ENCODE measurements at places on chromosomes 2 and 18.

GRCh38 chr2:166792808-166793207 lies 95.5 kb upstream of the XIRP2 start:
- no peak for DNase-seq

DNA sequence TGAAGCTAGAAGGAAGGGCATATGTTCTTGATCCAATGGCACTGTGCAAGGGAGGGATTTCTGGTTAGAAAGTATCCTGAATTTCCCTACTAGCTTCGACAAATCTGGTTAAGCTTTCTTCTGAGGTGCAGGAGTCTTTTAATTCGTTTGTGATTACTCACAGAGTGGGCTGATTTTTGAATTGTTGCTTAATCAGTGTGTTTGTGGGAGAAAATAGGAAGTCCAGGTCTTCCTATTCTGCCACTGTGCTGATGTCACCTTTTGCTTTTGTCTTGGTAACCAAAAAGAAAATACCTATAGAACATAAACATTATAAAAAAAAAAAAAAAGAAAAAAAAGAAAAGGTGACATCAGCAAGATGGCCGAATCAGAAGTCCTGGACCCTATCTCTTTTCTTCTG lies 1008.6 kb downstream of the TSN start:
- no peak for DNase-seq

GRCh38 chr2:8437949-8438400 lies 243.9 kb upstream of the ID2 start:
- no peak for DNase-seq

DNA sequence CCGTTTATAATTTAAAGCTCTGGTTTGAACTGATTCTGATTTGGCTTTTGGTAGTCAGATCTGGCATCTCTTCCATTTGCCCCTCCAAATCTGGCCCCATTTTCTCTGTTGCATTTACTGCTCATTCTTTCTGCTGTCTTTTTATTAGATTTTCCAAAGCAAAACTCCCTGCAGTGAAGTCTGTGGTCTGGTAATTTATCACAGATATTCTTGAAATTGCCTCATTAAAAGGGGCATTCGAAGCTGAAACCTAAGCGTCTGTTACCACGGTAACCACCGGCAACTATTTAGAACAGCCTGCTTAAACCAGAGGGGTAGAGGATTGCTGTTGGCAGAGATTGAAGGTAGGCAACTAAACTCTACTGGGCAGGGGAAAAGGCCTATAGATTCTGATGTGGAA lies 111.5 kb upstream of the UPP2 start:
- no peak for DNase-seq

GRCh38 chr2:202337151-202337550 lies 39.0 kb upstream of the BMPR2 start:
- DNase-seq: no peak

DNA sequence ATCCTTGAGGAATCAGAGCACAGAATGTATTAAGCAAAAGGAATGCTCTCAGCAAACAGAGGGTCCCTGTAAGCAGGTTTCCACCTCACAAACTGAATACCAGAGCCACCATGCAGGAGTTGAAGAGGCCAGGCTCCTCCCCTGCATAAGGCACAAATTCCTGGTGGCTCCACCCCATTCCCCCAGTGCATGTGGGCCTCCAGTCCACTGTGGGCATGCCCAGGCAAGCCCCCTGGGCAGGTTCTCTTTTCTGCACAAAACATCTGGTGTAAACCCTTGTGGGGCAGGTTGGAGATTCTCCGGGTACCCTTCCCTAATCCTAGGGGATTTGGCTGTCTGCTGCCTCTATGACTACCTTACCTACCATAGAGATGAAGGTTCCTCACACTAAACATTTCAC lies 166.5 kb downstream of the PTPRM start:
- no peak for DNase-seq

- DNase-seq: no peak
Measured at GRCh38 chr2:158232476-158232875, 130.8 kb downstream of the UPP2 start.

DNA sequence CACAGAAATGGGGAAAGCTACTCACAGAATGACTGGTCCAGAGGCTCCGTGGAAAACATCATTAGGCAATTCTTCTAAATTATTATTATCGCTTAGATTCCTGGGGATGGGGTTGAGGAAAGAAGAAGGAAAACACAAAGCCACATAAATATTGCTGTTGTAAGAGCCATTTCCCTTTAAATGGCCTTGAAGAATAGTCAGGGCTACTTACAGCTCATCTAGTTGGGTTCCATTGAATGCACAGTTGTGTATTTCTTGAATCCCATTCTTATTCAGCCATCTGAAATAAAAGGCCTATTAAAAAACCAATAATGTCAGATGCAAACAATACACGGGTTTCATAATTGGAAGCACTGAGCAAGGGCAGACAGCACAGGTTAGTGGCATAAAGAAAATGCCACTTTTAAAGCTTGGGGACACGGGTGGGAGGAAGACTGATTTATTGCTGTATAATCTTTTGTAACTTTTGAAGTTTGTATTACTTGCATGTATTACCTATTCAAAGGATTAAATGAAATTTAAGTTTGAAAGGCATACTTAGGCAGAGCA lies 171.4 kb downstream of the FSHR start:
- DNase-seq: no peak

DNA sequence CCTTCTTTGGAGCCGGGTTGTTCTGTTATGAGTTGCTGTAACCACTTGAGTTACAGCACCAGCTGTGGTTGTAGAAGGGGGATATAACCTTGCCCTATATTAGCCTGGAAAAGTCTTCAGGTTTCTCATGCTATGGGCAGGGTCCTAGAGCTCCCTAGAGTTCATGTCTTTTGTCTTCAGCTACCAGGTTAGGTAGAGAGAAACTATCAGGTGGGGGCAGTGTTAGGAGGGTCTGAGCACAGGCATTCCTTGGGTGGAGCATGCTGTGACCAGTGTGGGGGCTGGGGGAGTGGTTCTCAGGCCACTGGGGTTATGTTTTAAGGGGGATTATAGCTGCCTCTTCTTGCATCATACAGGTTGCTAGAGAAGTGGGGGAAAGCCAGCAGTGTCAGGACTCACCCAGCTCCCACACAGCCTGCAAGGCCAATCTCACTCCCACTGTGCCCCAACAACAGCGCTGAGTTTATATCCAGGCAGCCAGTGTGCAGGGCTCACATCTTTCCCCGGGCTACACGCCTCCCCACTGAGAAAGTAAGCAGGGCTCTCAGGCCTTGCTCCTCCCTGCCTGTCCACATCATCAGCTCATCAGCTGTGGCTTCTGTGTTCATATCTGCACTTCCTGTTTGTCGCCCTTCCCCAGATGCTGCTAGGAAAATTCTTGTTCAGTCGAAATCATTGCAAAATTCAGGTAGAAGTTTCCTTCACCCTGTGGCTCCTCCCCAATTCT lies 133.8 kb upstream of the NRXN1 start:
- no peak for DNase-seq

DNA sequence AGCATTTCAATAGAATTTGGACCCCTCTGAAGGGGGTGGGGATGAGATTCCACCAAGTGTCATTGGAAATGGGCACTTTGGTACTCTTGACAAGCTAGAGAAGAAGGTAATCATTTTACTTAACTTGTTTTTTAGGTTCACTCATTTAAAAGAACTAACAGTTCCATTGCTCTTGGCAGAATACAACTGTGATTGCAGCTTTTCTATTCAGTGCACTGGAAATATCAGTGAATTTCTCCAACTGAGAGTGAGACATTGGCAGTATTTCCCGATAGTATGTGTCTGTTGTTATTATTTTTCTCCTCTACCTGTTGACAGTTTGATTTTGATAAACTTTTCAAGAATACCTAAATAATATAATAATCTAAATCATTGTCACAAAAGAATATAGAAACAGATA lies 1356.7 kb upstream of the NXPH2 start:
- no peak for DNase-seq

GRCh38 chr2:20543469-20544152 lies 96.7 kb downstream of the RHOB start:
- DNase-seq: no peak

- no peak for DNase-seq
Measured at GRCh38 chr2:201674298-201674697, 24.1 kb downstream of the MPP4 start.

GRCh38 chr2:155696571-155696970 lies 636.0 kb downstream of the NR4A2 start:
- no peak for DNase-seq

- no peak for DNase-seq
Measured at GRCh38 chr18:49933530-49934128, 120.3 kb upstream of the ACAA2 start.

DNA sequence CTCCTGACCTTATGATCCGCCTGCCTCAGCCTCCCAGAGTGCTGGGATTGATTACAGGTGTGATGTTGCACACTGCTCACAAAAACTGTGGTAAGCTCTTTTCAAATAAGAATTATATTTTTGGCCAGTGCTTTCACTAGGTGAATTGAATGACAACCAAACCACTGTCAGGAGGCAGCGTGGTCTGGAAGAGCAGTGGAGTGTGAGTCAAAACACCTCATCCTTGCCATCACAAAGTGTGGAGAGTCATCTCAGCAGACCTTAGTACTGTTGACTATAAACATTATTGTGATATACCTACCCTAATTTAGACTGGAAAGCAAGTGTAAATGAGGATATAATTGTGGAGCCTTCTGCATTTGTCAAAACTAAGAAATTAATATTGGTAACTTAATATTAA lies 61.3 kb downstream of the UBE2E3 start:
- no peak for DNase-seq

GRCh38 chr2:240429341-240429871 lies 6.1 kb upstream of the GPC1 start:
- no peak for DNase-seq
